IPS DF 19.7 (cell line): ENCODE measurements at places on chromosomes 1 and 21.
A peak's percentile ranks its signal among the peaks of the same experiment; 100 is the strongest.

GRCh38 chr1:99527545-99527944 lies 118.4 kb upstream of the PALMD start:
- no peak for DNase-seq

DNA sequence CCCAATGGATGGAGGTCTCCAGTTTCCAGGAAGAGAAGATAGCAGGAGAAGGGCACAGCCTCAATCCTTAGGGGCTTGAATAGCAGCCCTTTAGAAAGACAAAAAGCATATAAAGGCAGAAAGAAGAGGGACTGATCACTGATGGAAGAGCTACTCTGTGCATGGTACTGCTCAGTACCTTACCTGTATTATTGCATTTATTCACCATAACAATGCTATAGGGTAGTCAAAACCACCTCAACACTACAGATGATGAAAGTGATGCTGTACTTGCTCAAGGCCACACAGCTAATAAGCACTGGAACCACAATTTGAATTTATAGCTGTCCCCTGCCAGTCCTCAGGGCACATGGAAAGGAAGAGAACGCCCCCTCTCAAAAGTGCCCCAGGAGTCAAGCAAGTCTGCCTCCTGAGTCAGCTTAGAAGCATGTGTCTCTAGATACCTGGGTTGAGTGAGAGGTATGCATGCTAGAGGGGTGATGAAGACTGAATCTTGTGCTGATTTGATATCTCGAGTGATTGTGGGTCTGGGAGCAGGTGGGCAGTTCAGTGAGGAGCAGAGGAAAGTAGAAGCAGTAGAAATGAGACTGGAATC lies 13.6 kb downstream of the DDAH1 start:
- no peak for DNase-seq

- DNase-seq: no peak
Observed at GRCh38 chr21:46052703-46053651, 44.9 kb upstream of the COL6A2 start.

DNA sequence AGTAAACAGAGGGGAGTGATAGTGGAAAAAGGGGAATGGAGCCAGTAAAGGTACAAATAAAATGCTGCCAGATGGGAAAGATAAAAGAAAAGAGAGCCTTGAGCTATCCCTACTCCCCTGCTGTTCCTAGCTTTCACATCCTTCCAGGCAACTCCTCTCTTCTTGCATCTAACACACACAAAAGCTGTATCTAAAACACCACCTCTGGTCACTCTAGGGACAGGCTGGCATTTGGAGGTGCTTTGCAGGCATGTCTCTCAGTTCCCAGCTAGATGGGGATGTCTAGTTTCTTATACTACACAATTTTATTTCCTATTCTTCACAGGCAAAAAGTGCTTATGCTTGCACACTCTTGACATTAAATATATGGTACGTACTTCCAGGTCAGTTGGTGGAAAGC lies 185.1 kb upstream of the ST6GALNAC5 start:
- no peak for DNase-seq

- DNase-seq: no peak
Observed at GRCh38 chr1:172399756-172400721, 20.4 kb upstream of the C1orf105 start.

GRCh38 chr21:19130379-19131028 lies 726.9 kb upstream of the TMPRSS15 start:
- DNase-seq: no peak

DNA sequence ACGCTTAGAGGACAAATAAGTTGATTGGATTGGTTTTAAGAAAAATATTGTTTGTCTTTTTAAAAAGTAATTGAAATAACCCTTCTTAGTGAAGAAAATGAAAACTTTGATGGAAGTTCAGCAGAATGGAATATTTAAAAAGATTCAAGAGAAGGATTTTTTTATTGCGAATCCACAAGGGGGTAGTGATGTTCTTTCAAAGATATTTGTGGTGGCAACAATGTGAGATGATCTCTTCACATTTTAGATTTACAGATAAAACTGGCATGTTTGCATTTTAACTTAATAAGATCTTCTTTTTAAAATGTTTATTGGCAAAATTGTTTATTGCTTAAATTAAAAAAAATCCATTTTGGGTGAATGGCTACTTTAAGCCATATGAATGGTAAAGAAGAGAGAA lies 8.9 kb downstream of the CAMTA1 start:
- no peak for DNase-seq

- no peak for DNase-seq
Observed at GRCh38 chr21:34644825-34645224, 24.0 kb upstream of the CLIC6 start.

- DNase-seq: no peak
Observed at GRCh38 chr21:36149788-36150711, 6.6 kb upstream of the DOP1B start.

- DNase-seq: no peak
Observed at GRCh38 chr1:240869071-240869470, 257.1 kb upstream of the GREM2 start.

DNA sequence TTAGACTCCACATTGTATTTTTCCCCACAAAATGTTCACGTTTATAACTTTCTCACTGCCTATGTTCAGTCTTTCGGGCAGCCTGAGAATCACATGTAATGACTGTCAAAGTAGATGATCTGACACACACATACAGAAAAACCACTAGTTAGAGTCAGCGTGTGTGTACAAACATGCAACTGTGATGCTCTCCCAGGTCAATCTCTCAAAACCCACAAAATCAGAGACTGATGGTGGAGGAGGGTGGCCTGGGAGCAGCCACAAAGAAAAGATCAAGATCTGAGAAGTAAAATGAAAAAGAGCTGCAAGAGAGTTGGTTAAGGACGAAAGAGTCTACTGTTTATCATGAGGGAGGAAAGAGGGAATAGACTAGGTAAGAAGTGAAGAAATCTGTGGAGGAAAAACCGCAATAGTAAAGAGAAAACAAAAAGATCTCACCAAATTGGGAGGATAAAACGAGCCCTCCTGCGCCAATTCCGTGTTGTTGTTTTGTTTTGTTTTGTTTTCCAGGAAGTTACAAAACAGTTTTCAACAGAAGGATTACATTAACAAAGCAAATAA lies 2.3 kb downstream of the EGLN1 start:
- no peak for DNase-seq

- DNase-seq: no peak
Observed at GRCh38 chr1:191618181-191618580, 540.1 kb upstream of the RGS18 start.

DNA sequence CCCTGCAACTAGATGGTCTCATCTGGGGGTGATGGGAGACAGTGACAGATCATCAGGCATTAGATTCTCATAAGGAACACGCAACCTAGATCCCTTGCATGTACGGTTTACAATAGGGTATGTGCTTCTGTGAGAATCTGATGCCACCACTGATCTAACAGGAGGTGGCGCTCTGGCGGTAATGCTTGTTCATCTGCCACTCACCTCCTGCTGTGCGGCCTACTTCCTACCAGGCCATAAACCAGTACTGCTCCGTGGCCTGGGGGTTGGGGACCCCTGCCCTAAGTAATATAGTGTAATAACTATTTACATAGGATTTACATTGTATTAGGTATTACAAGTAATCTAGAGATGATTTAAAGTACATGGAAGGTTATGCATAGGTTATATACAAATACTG lies 134.9 kb downstream of the CLEC20A start:
- no peak for DNase-seq

DNA sequence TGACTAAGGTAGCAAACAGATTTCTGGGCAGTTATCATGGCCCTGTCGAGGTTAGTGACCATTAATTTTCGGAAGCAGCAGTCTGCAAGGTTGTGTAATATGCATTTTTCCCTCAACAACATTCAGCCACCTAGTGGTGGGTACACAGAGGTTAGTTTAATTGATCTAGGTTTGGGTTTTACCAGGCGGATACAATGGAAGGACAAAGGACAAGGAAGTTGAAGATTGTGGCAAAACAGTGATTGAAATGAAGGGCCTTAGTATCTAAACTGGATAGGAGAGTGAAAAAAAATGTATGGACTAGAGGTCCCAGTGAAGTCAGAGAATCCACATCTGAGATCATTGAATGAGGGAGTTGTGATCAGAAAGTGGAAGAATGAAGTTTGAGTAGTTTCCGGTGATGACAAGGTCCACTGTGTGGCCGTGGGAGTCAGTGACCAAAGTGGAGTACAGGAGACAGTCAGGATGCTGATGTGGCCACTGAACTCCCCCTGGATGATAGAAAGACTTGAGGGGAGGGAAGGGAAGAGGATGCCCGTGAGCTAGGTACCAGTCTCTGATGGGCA lies 2.8 kb downstream of the ARMH1 start:
- no peak for DNase-seq

DNA sequence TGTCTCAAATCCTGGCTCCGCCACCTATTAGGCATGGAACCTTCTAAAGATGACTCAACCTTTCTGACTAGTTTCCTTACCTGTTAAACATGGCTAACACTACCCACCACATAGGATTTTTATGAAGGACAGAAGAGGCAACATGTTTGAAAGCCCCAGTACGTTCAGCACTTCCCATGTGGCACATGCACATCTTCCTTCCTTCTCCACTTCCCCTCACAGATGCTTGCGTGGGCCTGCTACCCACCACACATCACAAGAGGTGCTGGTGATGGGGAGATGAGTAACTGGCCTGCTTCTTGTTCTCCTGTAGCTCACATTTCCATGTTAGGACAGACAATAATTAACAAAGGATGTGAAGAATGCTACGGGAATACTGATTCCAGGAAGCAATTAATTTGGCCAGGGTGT lies 7.1 kb downstream of the ZBTB21 start:
- no peak for DNase-seq

DNA sequence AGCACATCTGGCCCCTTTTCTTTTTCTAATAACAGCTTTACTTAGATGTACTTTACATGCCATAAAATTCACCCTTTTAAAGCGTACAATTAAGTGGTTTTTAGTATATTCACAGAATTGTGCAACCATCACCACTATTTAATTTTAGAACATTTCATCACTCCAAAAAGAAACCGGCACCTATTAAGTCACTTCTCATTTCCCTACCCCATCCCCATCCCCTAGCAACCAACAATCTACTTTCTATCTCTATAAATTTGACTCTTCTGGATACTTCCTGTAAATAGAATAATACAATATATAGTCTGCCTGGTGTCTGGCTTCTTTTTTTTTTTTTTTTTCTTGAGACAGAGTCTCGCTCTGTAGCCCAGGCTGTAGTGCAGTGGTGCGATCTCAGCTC lies 59.5 kb upstream of the ENAH start:
- no peak for DNase-seq

GRCh38 chr1:106924360-106924759 lies 132.1 kb upstream of the PRMT6 start:
- peak; percentile 25 for DNase-seq

DNA sequence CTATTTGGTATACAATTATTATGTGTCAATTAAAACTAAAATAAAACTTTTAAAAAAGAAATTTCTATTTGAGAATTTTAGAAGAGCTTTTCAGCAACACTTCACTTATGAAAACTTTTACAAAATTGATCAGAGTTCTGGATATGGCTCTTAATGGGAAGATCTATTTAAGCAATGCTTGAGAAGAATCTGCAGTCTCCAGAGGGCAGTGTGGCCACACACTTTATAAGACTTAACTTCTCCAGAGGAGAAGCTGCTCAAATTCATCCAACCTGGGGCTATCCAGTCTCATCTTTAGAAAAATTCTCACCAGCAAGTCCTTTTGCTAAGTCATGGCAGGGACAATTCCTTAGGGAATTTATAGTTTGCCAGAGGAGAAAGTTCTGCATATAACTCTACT lies 25.2 kb upstream of the AGO1 start:
- no peak for DNase-seq

DNA sequence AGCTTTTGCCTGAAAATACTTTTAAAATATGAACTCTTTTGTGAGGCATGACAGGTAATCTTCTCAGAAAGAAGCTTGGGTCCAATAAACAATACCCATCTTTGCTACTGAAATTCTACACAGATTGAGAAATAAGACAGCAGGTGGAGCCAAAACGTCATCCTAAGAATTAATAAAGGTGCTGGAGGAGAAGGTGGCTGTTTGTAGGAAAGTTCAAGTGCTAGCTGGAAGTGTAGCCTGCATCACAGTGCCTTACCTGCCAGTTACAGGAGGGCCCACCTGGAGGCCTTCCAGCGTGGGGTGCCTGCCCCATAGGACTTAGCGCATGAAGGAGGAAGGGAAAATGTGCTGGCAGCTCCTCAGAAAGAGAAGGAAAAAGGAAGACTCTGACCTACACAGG lies 93.7 kb downstream of the TTC3 start:
- DNase-seq: peak; percentile 23

- no peak for DNase-seq
Observed at GRCh38 chr21:43911015-43911934, 46.3 kb downstream of the AGPAT3 start.

GRCh38 chr1:68327414-68327813 lies 95.1 kb upstream of the WLS start:
- no peak for DNase-seq

- no peak for DNase-seq
Observed at GRCh38 chr1:182771187-182771984, 18.2 kb upstream of the NPL start.

DNA sequence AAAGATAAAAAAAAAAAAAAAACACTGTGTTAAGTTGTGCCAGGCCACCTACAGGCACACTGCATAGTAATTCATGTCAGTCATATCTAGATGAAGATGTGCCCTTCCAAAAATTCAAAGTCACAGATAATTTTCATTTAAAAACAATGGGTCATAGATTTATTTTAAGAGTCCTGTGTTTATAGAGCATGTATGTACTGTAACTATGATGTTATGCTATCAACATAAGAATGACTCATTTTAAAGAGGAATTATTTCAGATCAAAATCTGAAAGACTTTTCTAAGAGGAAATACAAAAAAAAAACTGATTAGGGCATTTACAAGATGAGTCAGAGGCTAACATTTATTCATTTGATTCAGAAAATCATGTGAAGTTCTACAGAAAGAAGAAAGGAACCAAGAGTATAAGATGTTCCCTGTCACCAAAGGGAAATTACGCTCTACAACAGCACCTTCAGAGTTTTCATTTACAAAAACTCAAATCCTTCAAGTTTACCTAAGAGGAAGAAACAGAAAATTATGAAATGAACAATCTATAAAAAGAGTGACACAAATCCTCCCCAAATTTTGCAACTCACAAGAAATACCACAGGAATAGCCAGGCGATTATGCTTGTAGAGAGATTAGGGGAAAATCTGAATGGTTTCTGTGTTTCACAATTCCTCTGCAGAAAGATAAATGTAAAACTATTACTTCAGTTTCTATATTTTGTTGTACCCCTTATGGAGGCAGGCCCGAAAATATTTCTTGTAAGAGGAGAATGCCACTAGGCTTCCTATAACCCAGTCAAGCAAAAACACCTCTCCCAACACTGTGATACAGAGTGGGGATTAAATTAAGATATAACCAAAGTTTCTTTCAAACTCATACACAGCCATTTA lies 13.8 kb downstream of the TP53BP2 start:
- DNase-seq: no peak
